Activated naive CD8-positive, alpha-beta T cell treated with anti-CD3 and anti-CD28 coated beads for 36 hours (primary cell): ENCODE measurements at places on chromosomes 5 and 9.
A peak's percentile ranks its signal among the peaks of the same experiment; 100 is the strongest.

DNA sequence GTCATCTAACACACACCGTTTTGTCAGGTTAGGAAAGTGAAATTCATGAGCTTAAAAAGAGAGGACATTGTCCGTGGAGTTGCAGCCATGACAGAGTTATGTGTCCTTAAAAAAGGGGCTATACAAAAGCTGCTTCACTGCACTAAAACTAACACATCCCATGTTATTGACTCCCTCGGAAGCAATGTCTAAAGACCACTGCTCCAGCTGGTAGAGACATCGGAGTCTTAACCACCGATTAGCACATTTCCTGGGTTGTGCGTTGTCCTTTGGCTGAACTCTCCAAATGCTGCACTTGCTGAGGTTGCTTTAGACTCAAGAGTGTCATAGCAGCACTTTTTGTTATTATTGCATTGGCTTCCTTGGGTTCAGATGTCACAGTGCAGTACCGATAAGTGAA is 128.3 kb upstream of the C9orf72 start:
- no peaks in the 10 kb centered on the region for H3K36me3 ChIP-seq
- no peak overlapping the region for H3K27ac ChIP-seq
- H3K27me3 ChIP-seq, result peaks cover 4% of the 10 kb centered on the region
- no peak for DNase-seq

- no peak for DNase-seq
- H3K27ac ChIP-seq, result peak overlapping the region; percentile 30
- peaks cover 46% of the 10 kb centered on the region for H3K4me1 ChIP-seq
- no peaks in the 10 kb centered on the region for H3K27me3 ChIP-seq
- H3K36me3 ChIP-seq, result peaks cover 15% of the 10 kb centered on the region
- H3K4me3 ChIP-seq, result peak overlapping the region; percentile 32
These were observed 3.0 kb downstream of the TXNDC15 start for GRCh38 chr5:134877159-134877558.

DNA sequence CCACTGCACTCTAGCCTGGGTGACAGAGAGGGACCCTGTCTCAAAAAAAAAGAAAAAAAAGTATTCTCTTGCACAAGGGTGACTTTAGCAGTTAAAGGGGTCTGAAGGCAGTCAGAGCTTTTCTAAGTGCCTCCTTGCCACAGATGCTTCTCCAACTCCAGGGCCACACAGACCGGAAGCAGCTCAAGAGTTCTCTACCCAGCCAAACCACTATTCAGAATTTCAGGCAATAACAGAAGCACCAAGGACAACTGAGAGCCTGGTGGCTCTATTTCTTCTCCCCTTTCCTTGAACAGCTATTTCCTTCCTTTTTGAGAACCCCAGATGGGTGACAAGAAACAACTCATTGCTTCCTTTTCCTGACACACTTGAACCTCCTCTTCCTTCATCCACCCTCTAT is 2.2 kb downstream of the FAM219A start:
- H3K4me1 ChIP-seq, result peaks cover 40% of the 10 kb centered on the region
- H3K4me3 ChIP-seq, result no peak overlapping the region
- H3K27ac ChIP-seq, result no peak overlapping the region
- H3K36me3 ChIP-seq, result no peaks in the 10 kb centered on the region
- no peak for DNase-seq
- H3K27me3 ChIP-seq, result peaks cover 15% of the 10 kb centered on the region

GRCh38 chr5:135458921-135459331 is 6.8 kb upstream of the TIFAB start:
- no peak overlapping the region for H3K27ac ChIP-seq
- DNase-seq, result no peak
- H3K4me1 ChIP-seq, result no peaks in the 10 kb centered on the region
- H3K36me3 ChIP-seq, result no peaks in the 10 kb centered on the region
